Foreskin melanocyte (primary cell): ENCODE measurements at places on chromosomes 12 and 14.

- no peak for DNase-seq
Measured at GRCh38 chr14:61416591-61416990, 95.2 kb downstream of the PRKCH start.

GRCh38 chr12:117485984-117486839 is 124.8 kb upstream of the NOS1 start:
- DNase-seq, result no peak

DNA sequence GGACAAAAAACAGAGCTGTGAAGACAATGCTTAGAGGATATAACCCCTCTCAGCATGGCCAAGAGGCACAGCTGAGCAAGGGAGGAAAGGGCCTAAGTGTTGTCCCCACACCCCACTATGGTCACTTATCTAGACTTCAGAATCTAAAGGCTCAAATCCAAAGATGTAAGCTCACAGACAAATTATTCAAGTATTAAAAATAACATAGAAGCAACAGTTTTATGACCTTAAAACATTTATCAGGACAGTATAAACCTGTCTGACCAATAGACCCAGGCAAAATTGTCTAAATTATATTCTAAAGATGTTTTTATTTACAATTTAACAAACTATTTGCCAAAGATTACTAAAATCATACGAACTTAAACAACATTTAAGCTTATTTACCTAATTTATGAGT is 28.1 kb upstream of the PRICKLE1 start:
- no peak for DNase-seq

- DNase-seq, result no peak
Measured at GRCh38 chr14:60658909-60659585, 9.8 kb upstream of the SIX1 start.

DNA sequence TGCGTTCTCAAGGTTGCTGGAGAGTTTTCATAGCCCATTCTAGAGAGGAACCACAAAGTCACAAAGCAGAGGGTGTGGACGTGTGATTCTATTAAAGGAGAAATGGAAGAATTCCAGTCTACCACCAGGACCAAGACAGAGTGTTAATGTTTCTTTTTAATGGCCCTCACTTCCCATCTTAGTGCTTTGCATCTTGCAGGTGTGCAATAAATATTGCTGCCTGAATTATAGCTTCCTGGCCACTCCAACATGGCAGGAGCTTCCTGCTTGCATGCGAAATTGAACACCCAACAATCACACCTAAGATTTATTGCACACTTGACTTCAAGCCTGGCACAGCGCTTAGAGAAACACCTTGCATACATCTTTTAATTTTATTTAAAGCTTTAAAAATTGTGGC is 22.4 kb upstream of the PPP1CC start:
- DNase-seq, result no peak

DNA sequence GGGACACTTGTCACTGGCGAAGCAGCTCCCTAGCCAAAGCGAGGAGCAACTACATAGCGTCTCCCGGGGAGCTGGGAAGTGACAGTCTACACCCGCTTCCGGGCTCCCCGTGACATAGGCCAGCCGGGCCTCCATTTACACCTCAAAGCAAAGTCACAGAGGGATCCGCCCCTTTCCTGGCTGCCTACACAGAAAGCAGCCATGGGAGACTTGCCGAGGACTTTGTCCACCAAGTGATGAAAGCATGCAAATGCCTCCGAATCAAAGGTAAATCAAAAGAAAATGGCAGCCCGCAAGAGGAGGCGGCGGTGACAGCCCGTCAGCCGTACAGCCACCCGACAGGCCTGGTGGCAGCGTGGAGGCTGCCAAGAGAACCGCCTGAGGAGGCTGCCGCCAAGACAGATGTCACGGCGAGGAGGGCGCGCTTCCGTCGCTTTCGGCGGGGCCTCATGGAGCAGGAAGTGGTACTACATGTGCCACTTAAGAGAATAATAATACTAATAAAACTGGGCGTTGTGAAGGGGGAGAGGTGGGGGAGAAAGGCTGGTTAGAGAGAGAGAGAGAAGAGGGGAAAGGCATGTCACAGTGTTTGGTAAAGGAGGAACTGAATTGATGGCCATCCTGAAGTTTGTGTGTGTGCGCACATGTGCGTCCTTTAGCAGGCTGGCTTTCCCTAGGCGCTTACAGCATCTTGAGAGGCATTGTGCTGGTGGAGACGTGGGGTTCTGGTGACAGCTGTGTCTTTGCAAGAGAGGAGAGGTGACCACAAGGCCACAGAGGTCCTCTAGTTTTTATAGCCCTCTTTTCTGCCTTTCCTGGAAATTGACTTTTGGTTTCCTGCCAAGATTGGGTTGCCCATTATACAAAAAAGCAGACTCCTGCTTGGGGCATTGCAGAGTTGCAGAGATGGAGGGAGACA is 661.7 kb downstream of the VRK1 start:
- no peak for DNase-seq

DNA sequence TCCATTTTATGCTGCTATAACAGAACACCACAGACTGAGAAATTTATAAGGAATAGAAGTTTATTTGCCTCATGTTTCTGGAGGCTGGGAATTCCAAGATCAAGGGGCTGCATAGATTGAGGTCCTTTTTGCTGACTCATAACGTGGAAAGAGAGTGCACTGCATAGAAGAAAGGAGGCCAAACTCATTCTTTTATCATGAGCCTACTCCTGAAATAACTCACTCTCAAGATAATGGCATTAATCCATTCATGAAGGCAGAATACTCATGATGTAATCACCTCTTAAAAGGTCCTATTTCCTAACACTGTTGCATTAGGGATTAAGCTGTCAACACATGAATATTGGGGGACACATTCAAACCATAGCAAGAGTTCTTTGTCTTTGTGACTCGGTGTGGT is 60.0 kb upstream of the FBXO33 start:
- no peak for DNase-seq

- DNase-seq, result no peak
Measured at GRCh38 chr14:104895786-104896661, 28.7 kb upstream of the PLD4 start.

GRCh38 chr14:99565383-99565782 is 38.6 kb downstream of the CCDC85C start:
- no peak for DNase-seq

DNA sequence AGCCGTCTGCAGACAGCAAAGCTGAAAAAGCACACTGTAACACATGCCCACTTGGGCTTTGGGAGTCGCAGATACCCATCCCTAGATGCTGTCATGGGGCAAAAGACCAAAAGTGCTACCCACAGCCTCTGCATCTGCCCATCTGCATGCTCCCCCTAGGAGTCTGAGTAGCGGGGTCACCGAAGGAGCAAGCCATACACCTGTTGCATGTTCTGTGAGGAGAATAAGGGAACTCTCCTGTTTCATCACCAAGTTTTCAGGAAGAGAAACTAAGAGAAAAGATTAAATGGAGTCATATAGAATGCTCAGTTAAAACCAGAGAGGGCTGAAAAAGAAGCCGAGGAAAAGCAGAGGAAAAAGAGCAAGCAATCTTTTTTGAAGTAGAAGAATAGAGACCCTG is 13.7 kb upstream of the ST8SIA1 start:
- no peak for DNase-seq
